ENCODE measurements at places on chromosomes 4 and X. TPM values are rescaled to one million over a fixed set of nuclear protein-coding genes. Genes with fewer than 3 reads are reported as not detected.

POLA1 gene
- total RNA-seq, result 11.7 TPM

FAM156A gene
- total RNA-seq, result 14.5 TPM

AMER1 gene
- total RNA-seq, result 2.7 TPM

SEC24B gene
- total RNA-seq, result 19.6 TPM

TLR7 gene
- not detected for total RNA-seq

EFHC2 gene
- total RNA-seq, result 0.25 TPM

EDA gene
- 0.60 TPM for total RNA-seq
